ENCODE measurements at places on chromosomes 13 and 19. TPM values are rescaled to one million over a fixed set of nuclear protein-coding genes. Genes with fewer than 3 reads are reported as not detected.

Gene MEIS3
- polyA plus RNA-seq = 11.9 TPM

Gene ZNF850
- polyA plus RNA-seq = 0.19 TPM

Gene RUVBL2
- polyA plus RNA-seq = 69.2 TPM

Gene UFM1
- 64.3 TPM for polyA plus RNA-seq

Gene KIRREL2
- polyA plus RNA-seq = 0.65 TPM

Gene KLK2
- polyA plus RNA-seq = not detected

Gene TSHZ3
- 3.7 TPM for polyA plus RNA-seq

Gene CRLF1
- polyA plus RNA-seq = 15.9 TPM

Gene PRR36
- polyA plus RNA-seq = 0.45 TPM

Gene WDR18
- polyA plus RNA-seq = 51.9 TPM

Gene ADGRE1
- polyA plus RNA-seq = not detected

Gene DIAPH3
- polyA plus RNA-seq = 6.7 TPM

Gene UHRF1
- 3.8 TPM for polyA plus RNA-seq

Gene SPIB
- polyA plus RNA-seq = 1.9 TPM

Gene SULT2A1
- polyA plus RNA-seq = 16.5 TPM

Gene KLK11
- polyA plus RNA-seq = 34.1 TPM

Gene CYP2A6
- not detected for polyA plus RNA-seq

Gene KATNAL1
- 3.1 TPM for polyA plus RNA-seq

Gene NEK3
- 14.3 TPM for polyA plus RNA-seq

Gene DOCK6
- polyA plus RNA-seq = 39.8 TPM

Gene POMP
- 102 TPM for polyA plus RNA-seq

Gene PPP1R37
- 39.7 TPM for polyA plus RNA-seq

Gene FAAP24
- 1.9 TPM for polyA plus RNA-seq

Gene TGFBR3L
- polyA plus RNA-seq = not detected

Gene PDX1
- 1.2 TPM for polyA plus RNA-seq

Gene ADAT3
- polyA plus RNA-seq = 6.7 TPM

Gene MRI1
- 7.3 TPM for polyA plus RNA-seq

Gene GNG7
- 7.0 TPM for polyA plus RNA-seq

Gene CGB8
- polyA plus RNA-seq = not detected

Gene ATP4A
- polyA plus RNA-seq = 345 TPM

Gene NCCRP1
- 0.37 TPM for polyA plus RNA-seq

Gene BCAM
- 38.7 TPM for polyA plus RNA-seq

Gene SMIM44
- polyA plus RNA-seq = not detected

Gene HCN2
- polyA plus RNA-seq = 0.15 TPM

Gene ZNF99
- polyA plus RNA-seq = not detected

Gene MBD3L2
- polyA plus RNA-seq = not detected

Gene PEAK3
- polyA plus RNA-seq = 0.31 TPM

Gene MAG
- polyA plus RNA-seq = not detected

Gene MADCAM1
- polyA plus RNA-seq = 2.9 TPM

Gene EID2B
- polyA plus RNA-seq = 1.2 TPM

Gene BRME1
- 5.8 TPM for polyA plus RNA-seq

Gene POLR2E
- 123 TPM for polyA plus RNA-seq

Gene ZNF761
- 10.5 TPM for polyA plus RNA-seq

Gene LRRC4B
- 1.5 TPM for polyA plus RNA-seq

Gene CCDC70
- polyA plus RNA-seq = not detected

Gene NAPSA
- polyA plus RNA-seq = 2.6 TPM

Gene S1PR4
- polyA plus RNA-seq = 2.2 TPM

Measured in stomach (tissue), 19 donors.